Stimulated activated CD4-positive, alpha-beta T cell treated with anti-CD3 and anti-CD28 coated beads, TNF-alpha, amount 100 ng/mL, for 24 hours (primary cell): ENCODE measurements at places on chromosomes 4 and X.
A peak's percentile ranks its signal among the peaks of the same experiment; 100 is the strongest.

- DNase-seq: no peak
Measured at GRCh38 chrX:10173331-10173900, 16.6 kb downstream of the CLCN4 start.

DNA sequence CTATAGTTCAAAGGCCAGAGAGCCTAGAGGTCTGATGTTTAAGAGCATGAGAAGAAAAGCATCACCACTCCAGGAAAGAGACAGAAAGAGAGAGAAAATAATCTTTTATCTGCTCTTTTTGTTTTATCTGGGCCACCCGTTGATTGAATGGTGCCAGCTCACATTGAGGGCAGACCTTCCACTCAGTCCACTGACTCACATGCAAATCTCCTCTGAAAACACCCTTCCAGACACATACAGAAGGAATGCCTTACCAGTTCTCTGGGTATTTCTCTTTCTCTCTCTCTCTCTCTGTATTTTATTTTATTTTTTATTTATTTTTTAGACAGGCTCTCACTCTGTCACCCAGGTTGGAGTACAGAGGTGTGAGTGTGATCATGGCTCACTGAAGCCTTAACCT lies 252.5 kb downstream of the DTHD1 start:
- DNase-seq: no peak

GRCh38 chrX:31715675-31716074 lies 643.8 kb upstream of the FTHL17 start:
- DNase-seq: no peak

DNA sequence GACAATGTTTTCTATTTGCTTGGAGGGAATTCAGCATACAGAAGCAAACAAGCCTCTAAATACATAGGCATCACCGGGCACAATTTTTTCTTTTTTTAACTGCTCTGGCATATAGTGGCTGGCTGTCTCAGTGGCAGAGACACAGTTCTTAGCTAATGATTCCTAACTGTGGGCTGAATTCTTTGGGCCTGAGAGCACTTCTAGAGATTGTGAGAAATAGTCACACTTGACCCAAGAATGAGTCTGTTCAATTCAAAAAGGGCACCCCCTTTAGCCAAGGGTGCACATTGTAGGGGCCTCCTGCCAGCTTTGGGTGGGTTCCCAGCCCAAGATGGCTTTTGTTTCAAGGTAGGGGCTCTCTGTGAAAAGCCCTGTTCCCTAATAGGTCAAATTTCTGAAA lies 345.7 kb downstream of the ARHGAP10 start:
- no peak for DNase-seq

GRCh38 chr4:107913283-107913899 lies 18.0 kb upstream of the CYP2U1 start:
- DNase-seq: peak; percentile 41

DNA sequence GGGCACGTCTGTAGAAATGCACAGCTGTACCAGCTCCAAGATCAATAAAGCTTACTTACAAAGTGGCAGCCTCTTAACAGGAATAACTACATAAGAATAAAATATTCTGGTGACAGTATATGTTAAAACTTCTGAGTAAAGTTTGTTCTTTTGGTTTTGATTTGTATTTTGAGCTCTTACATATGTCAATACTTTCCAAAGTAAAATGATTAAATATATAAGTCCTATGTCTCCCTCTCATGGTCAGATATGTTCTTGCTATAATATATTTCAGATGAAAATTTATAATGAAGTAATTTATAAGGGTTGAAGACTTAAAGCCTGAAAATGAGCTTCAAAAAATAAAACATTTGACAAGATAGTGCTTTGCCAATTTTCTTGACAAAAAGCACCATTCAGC lies 254.4 kb downstream of the NPFFR2 start:
- no peak for DNase-seq

DNA sequence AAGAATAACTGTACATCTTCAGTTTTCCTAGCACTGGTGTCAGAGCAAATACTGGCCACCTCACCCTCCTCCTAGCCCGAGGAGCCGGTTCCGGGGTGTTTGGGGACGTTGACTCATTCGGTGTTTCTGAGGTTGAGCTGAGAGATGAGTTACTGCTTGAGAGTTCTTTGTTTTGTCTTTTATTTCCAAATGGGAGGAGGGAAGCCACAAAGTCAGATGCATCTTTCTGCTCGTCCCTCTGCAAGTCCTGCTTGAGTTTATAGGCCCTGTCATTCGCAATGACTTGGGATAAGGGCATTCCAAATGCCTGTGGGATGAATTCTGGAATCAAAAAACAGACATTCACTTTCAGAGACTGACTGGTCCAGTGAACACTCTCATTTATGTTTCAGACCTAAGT lies 77.5 kb downstream of the HCCS start:
- no peak for DNase-seq

DNA sequence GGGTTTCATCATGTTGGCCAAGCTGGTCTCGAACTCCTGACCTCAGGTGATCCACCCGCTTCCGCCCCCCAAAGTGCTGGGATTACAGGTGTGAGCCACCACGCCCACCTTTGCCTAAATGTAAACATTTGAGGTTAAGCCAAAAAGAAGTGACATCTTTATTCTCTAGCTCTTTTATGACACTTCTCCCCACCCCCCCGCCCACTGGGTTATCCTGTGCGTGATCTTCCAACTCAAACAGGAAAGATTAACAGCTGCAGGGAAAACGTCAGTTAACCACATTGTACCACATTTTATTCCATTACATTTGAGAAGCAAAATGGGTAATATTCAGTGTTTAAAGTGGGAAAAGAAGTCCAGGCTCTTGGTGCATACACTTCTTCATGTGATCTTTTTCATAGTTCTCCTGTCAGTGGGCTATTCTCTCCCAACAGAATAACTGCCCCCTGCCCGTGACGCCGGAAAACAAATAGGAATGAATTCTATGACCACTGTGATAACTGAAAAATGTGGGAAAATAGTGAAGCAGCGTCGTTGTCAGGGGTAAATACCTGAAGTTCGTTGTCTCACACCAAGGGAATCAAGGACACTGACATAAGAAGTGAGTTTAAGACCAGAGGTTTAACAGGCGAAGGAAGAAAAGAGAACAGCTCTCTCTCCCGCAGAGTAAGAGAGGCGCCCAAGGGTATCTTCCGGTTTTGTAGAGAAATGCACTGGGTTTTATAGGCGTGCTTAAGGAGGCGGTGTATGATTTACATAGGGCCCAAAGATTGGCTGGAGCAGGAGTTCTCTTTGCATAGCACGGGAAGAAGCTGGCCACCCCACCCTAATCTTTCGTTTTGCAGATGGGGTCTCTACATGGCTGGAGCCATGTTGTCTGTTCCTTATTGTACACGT lies 9.7 kb upstream of the SRD5A3 start:
- DNase-seq: peak; percentile 21

DNA sequence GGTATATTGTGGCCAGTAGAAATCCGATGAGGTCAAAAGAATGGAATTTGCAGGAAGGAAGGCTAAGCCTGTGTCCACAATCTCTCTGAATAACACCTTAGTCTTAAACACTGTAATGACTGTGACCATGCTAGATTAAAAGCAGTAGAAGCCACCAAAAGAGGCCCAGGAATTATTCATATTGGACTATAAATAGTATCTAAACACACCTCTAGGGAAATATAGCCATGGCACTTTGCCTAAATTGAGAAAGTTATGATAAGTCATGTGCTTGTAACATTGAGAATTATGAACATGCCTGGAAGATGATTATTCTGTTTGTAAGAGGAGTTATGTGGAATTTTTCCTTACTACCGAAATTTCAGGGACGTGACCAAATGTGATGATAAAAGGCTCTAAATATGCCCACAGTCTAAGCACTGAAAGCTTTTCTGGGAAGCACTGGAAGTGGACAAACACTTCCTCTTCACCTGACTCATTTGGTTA lies 298.5 kb downstream of the KCTD8 start:
- DNase-seq: no peak
